ENCODE measurements at places on chromosomes 5 and 9. TPM values are rescaled to one million over a fixed set of nuclear protein-coding genes. Genes with fewer than 3 reads are reported as not detected.

GRIN3A gene
- 0.77 TPM for polyA plus RNA-seq

KCNN2 gene
- polyA plus RNA-seq, result 8.8 TPM

NHP2 gene
- polyA plus RNA-seq, result 107 TPM

SH3TC2 gene
- 1.5 TPM for polyA plus RNA-seq

NTNG2 gene
- polyA plus RNA-seq, result 0.14 TPM

FABP6 gene
- 0.23 TPM for polyA plus RNA-seq

SLC6A3 gene
- 0.05 TPM for polyA plus RNA-seq

C7 gene
- 2.7 TPM for polyA plus RNA-seq

IFNB1 gene
- not detected for polyA plus RNA-seq

MARVELD2 gene
- 0.19 TPM for polyA plus RNA-seq

LPAR1 gene
- 50.0 TPM for polyA plus RNA-seq

AK8 gene
- polyA plus RNA-seq, result 0.31 TPM

PDE6A gene
- polyA plus RNA-seq, result 0.03 TPM

FBLL1 gene
- 1.6 TPM for polyA plus RNA-seq

TYRP1 gene
- polyA plus RNA-seq, result 0.09 TPM

PTGDS gene
- 9.3 TPM for polyA plus RNA-seq

DBH gene
- 0.73 TPM for polyA plus RNA-seq

PLPPR1 gene
- 5.8 TPM for polyA plus RNA-seq

ASS1 gene
- polyA plus RNA-seq, result 51.4 TPM

GNA14 gene
- 6.2 TPM for polyA plus RNA-seq

GLDC gene
- 0.53 TPM for polyA plus RNA-seq

SOHLH1 gene
- polyA plus RNA-seq, result not detected

PCDHA7 gene
- 0.07 TPM for polyA plus RNA-seq

SMIM3 gene
- polyA plus RNA-seq, result 10.1 TPM

SLC9A3 gene
- 1.8 TPM for polyA plus RNA-seq

SPATA31D4 gene
- not detected for polyA plus RNA-seq

MYOT gene
- 346 TPM for polyA plus RNA-seq

SPINK13 gene
- polyA plus RNA-seq, result 0.68 TPM

PCSK5 gene
- 24.6 TPM for polyA plus RNA-seq

FOXD4L3 gene
- polyA plus RNA-seq, result not detected

TMEM252 gene
- 1.3 TPM for polyA plus RNA-seq

ATP6V0E1 gene
- polyA plus RNA-seq, result 93.7 TPM

TAF11L10 gene
- not detected for polyA plus RNA-seq

PCDHA4 gene
- 0.25 TPM for polyA plus RNA-seq

ANKRD18A gene
- 0.57 TPM for polyA plus RNA-seq

NEUROG1 gene
- polyA plus RNA-seq, result not detected

WNK2 gene
- polyA plus RNA-seq, result 10.0 TPM

TXNDC15 gene
- polyA plus RNA-seq, result 75.6 TPM

SLC6A7 gene
- 0.83 TPM for polyA plus RNA-seq

SLC36A2 gene
- not detected for polyA plus RNA-seq

QRFP gene
- polyA plus RNA-seq, result 0.46 TPM

FOXI1 gene
- polyA plus RNA-seq, result not detected

CD74 gene
- polyA plus RNA-seq, result 48.3 TPM

COL5A1 gene
- polyA plus RNA-seq, result 770 TPM

GFI1B gene
- 0.60 TPM for polyA plus RNA-seq

GABRA6 gene
- not detected for polyA plus RNA-seq

PDLIM4 gene
- 49.3 TPM for polyA plus RNA-seq

CDH9 gene
- not detected for polyA plus RNA-seq

PCDHAC2 gene
- 1.7 TPM for polyA plus RNA-seq

BASP1 gene
- 55.3 TPM for polyA plus RNA-seq

IFNK gene
- polyA plus RNA-seq, result not detected

ASPN gene
- polyA plus RNA-seq, result 523 TPM

KIAA0825 gene
- 2.9 TPM for polyA plus RNA-seq

NRG2 gene
- 1.4 TPM for polyA plus RNA-seq

OR2Y1 gene
- not detected for polyA plus RNA-seq

OBP2B gene
- not detected for polyA plus RNA-seq

F2RL2 gene
- 1.9 TPM for polyA plus RNA-seq

RLN2 gene
- 0.88 TPM for polyA plus RNA-seq

MSX2 gene
- polyA plus RNA-seq, result 1.4 TPM

IFNA21 gene
- not detected for polyA plus RNA-seq
